ENCODE measurements at places on chromosomes 13 and 19.
A peak's percentile ranks its signal among the peaks of the same experiment; 100 is the strongest.

DNA sequence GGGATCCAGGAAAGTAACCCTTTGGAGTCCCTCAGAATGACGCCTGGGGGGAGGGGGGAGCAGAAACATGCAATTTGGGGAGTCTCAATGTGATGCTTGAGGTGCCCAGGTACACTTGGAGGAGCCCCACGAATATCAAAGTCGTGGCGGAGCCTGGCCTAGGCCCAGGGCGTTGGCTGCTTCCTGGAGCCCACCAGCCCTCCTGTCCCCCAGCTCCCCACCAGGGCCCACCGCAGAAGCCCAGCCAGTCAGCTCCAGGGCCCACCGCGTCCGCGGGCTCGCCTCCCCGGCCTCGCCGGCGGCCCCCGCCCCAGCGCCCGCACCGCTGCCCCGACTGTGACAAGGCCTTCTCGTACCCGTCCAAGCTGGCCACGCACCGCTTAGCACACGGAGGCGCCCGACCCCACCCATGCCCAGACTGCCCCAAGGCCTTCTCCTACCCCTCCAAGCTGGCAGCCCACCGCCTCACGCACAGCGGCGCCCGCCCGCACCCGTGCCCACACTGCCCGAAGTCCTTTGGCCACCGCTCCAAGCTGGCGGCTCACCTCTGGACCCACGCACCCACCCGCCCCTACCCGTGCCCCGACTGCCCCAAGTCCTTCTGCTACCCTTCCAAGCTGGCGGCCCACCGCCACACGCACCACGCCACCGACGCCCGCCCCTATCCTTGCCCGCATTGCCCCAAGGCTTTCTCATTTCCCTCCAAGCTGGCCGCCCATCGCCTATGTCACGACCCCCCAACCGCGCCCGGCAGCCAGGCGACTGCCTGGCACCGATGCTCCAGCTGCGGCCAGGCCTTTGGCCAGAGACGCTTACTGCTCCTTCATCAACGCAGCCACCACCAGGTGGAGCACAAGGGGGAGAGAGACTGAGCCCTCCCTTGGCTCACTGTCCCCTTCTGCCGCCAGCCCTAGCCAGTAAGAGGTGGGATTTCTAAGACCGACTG, 2.1 kb downstream of the ZNF575 start:
- no peak for DNase-seq

GRCh38 chr13:93496985-93497673, 270.5 kb downstream of the GPC6 start:
- DNase-seq: no peak

GRCh38 chr19:9535934-9536333, 2.5 kb downstream of the ZNF426 start:
- no peak for DNase-seq

- no peak for DNase-seq
These were observed 3.3 kb upstream of the CHAMP1 start for GRCh38 chr13:114310956-114311355.

- peak; percentile 41 for DNase-seq
These were observed 16.9 kb downstream of the IZUMO4 start for GRCh38 chr19:2113439-2114211.

- no peak for DNase-seq
These were observed 23.5 kb upstream of the CCL25 start for GRCh38 chr19:8028951-8029491.

GRCh38 chr13:100608489-100608888, 19.9 kb upstream of the GGACT start:
- DNase-seq: no peak

DNA sequence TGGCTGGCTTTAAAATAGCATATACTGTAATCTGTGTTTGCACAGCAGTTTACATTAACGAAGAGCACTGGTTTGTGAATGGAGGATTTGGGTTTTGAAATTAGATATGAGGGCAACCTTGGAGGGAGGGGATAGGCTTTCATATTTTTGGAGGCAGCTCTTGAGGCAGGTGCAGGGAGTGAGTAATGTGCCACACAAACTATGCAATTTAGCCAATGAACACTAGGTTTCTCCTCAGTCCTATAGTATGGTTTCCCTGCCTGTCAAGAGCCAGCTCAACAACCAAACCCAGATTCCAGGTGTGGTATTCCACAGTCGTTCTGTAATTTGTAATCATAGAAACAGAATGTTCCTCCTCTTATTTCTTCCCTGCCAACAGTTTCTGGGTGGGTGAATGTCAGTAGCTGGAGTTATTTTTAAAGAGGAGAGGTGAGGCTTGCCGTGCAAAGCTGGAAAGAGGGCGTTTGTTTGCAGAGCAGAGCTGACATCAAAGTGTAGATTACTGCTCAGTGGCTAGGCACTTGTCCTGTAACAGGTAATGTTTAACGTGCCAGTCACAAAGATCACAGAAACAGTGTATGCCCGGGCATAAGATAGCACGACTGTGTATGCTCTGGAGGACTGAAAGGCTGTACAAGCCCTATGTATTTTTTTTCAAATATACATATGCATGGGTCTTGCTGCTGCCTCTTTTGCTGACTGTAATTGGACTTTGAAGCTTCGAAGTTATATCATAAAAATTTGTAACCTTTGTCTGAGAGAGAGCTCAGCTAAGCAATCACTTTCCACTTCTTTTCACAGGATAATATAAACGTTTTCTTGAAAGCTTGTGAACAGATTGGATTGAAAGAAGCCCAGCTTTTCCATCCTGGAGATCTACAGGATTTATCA, 124.2 kb downstream of the LMO7 start:
- DNase-seq: peak; percentile 68

DNA sequence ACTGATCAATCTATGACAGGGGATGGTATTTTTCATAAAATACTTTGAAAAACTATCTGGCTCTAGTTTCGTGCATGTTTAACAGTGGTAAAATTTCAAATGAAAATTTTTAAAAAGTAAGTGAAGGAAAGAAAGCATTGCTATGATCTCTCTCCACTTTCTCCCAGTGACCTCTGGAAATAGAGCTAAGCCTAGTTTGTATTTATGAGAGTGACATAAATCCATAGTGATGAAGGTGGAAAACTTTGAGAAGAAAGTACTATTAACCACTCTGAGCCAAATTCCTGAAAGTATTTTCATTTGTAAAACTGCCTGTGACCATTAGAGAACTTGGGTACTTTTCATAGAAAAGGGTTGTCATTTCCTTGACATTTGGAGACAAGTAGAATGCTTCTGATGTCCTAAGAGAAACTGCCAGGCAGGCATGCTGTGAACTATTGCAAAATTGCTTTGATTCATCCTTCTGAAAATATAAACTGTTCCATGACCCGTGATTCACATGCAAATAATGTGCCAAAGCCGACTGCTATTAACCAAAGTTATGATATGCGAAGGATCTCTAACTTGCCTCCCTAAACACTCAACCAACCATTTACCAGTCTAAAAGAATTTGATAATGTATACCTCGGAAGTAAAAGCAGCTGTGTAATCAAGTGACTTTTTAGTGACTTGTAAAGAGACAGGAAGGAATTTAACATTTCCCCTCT, 133.2 kb downstream of the VWA8 start:
- peak; percentile 69 for DNase-seq

GRCh38 chr19:42113641-42114348, 18.5 kb downstream of the POU2F2 start:
- peak; percentile 93 for DNase-seq

GRCh38 chr13:98826146-98826545, 73.7 kb upstream of the SLC15A1 start:
- DNase-seq: no peak

DNA sequence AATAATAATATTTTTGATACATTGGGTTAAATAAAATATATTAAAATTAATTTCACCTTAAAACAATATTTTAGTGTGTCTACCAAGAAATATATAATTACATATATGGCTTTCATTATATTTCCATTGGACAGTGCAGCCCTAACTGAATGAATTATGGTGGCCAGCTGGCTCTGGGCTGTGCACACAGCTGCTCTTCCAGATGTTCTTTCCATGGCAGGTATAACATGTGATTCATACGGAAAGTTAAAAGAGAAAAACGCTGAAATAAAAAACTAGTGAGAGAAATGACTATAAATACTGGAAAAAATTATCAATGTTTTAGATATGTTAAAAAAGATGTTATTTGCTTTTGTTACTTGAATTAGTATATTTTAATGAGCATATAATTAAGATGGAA, 216.3 kb downstream of the RGCC start:
- DNase-seq: no peak

DNA sequence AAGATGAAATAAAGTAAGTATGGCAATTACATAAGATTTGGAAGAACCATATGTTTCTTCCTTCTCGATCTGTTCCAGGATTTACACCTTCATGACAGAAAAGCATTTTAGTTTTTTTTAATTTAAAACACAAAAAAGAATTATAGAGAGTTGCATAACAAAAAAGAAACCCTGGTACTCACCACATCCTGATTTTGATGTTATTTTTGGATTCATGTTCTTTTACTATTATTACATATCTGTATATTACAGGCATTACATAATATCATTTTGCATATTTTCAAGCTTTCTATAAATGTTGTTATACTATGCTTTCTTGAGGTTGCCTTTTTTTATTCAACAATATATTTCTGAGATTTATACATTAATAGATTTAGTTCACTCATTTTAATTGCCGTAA, 6.7 kb upstream of the KATNAL1 start:
- DNase-seq: no peak

DNA sequence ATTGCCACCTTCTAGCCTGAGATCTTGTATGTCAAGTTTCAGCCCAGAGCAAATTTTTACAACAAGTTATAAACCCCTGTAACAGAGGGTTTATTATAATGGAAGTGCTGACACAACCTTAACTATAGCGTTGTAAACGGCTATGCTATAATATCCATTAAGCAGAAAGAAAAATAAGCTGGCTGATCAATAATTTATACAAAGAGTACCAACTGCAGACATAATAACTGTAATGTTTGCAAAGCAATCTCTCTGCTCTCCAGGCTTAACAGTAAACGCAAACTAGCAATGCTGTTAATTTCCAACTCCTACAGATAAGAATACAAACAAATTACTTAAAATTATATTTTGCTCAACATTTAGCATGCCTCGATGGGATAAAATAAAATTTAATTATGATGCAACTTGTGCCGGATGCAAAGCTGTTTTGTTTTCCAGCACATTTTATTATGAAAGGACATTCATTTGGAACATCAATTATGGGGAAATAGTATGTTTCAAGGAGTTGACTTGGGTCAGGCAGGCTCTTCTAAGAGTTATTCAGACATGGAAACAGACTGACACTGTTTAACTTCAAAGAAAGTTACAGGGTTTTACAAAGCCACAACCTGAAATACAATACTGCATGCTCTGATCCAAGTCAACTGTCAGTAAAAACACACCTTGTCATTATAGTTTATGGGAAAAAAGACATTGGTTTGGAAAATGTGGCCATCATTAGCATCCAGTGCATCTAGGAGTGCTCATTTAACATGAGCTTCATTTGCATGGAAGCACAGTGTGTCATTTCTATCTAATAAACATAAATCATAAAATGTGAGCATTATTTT, 6.6 kb upstream of the DACH1 start:
- DNase-seq: no peak

DNA sequence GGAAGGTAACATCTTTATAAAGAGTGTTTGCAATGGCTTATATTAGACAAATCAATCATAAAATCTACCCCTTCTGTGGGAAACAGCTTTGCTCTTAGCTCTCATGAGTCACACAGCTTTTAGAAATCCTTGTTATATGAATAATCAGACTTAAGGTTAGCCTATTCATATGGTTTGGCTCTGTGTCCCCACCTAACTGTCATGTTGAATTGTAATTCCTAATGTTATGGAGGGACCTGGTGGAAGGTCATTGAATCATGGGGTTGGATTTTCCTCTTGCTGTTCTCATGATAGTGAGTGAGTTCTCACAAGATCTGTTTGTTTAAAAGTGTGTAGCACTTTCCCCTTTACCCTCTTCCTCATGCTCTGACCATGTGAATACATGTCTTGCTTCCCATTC, 704.2 kb upstream of the KLHL1 start:
- DNase-seq: no peak

GRCh38 chr19:8213827-8214672, 4.9 kb downstream of the CERS4 start:
- no peak for DNase-seq

DNA sequence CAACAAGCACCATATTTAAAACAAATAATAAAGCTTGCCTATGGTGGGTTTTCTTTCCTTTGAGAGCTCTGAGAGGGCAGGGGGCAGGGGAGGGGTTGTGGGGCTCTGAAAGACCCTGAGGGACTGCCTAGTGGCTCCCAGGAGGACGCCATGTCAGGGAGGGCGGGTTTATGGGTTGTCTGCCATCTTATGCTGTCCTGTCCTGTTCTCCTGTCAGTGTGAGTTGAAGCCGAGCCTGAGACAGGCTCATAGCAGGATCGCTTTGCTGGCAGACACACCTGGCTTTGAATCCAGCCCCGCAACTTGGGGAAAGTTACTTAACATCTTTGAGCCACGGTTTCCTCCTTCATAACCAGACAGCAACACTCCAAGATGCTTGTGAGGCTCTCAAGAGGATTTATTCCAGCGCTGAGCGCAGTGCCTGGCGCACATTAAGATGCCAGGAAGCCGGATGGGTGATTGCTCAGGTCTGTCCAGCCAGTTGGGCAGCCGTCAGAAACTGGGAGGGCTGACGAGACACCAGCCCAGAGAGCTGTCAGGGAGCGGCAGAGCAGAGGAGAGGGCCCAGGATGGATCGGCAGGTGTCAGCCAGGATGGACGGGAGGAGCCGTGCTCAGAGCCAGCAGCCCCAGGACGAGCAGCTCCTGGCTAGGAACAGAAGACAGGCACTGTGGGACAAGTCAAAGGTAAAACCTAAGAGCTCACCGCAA, 36.8 kb upstream of the C1QTNF9 start:
- DNase-seq: no peak

DNA sequence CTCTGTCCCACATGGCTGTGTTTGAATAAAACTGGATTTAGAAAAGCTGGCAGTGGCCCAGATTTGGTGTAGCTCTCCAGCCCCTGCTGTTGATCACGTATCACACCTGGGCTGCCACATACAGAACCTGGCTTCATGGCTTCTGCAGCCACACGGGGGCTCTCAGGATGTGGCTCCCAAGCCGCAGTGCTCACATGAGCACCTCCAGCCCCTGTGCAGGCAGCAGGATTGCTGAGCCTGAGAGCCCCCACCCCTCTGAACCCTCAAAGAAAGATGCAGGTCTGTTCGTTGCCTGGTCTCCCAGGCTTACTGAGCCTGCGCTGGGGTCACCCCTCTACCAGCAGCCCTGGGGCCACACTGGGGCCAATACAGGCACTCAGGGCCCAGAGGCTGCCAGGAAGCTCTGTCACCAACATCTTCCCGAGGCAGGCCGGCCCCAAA, 2.7 kb downstream of the PLEKHF1 start:
- DNase-seq: no peak
